ENCODE measurements at places on chromosomes 4 and X.

DNA sequence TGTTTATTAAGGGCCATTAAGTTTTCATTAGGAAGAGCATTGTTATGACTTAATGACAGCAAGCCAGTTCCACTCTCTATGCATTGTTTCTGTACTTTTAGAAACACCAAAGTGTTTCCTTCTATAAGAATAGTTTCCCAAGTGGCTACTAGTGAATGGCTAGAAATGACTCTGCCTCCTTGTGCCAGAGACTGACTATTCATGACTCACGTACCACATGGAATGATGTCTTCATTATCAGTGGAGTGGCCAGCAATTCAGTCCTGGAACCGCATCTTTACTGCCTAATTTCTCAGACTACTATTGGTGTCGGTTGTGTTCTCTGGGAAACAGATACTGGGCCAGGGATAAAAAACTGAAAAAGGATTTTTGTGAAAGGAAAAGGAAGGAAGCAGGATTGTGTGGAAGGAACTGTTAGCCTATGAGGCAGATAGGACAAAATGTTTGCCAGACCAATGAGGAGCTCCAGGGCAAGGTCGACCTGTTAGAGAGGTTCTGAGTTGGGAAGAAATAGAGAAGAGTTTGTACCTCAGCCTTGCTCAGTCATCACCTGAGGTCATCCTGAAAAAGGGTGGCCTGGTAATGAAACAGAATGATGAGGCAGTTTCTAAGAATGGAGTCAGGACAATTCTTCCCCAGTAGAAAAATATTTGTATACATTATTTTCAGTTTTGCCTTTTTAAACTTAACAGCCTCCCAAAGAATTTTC, 218.6 kb downstream of the SPCS3 start:
- DNase-seq = no peak

GRCh38 chr4:4339504-4340085, 47.3 kb upstream of the NSG1 start:
- DNase-seq = no peak

- DNase-seq = no peak
Measured at GRCh38 chrX:968148-968965, 244.1 kb downstream of the CRLF2 start.

- no peak for DNase-seq
Measured at GRCh38 chr4:67468830-67469229, 76.5 kb downstream of the CENPC start.

- no peak for DNase-seq
Measured at GRCh38 chr4:8769645-8770517, 101.8 kb downstream of the HMX1 start.

- DNase-seq = no peak
Measured at GRCh38 chr4:90584051-90584450, 456.9 kb downstream of the CCSER1 start.

GRCh38 chr4:185534511-185534865, 819 bp downstream of the PDLIM3 start:
- no peak for DNase-seq

GRCh38 chr4:137116144-137116543, 416.1 kb downstream of the PCDH18 start:
- no peak for DNase-seq

All from NCI-H1694 (cell line).